Stimulated activated CD4-positive, alpha-beta T cell treated with anti-CD3 and anti-CD28 coated beads, TNF-alpha, amount 100 ng/mL, for 1 hour (primary cell): ENCODE measurements at places on chromosomes 5 and 9.

- DNase-seq, result no peak
Observed at GRCh38 chr5:15786884-15787283, 286.9 kb downstream of the FBXL7 start.

DNA sequence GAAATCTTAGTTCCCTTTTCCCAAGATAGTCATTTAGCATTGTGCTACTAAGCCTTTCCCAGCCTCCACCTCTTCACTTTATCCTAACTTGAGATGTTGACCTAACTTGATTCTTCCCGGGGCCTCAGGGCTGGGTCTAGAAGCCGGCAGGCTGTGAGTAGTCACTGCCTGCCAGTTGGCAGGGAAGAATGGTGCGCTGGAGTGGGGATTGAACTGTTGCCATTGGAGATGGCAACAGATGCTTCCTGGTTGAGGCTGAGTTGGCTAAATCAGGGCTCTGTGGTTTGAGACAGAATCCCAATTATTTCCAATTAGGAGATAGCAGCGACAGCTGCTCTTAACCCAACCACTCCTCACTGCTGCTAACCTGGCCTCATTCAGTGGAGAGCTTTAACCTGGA is 343.1 kb downstream of the BRINP1 start:
- no peak for DNase-seq

GRCh38 chr5:26482810-26483375 is 555.5 kb downstream of the CDH9 start:
- DNase-seq, result no peak

- DNase-seq, result no peak
Observed at GRCh38 chr5:6829150-6829784, 116.0 kb downstream of the TENT4A start.

- DNase-seq, result no peak
Observed at GRCh38 chr9:36140086-36141084, 3.9 kb downstream of the GLIPR2 start.

DNA sequence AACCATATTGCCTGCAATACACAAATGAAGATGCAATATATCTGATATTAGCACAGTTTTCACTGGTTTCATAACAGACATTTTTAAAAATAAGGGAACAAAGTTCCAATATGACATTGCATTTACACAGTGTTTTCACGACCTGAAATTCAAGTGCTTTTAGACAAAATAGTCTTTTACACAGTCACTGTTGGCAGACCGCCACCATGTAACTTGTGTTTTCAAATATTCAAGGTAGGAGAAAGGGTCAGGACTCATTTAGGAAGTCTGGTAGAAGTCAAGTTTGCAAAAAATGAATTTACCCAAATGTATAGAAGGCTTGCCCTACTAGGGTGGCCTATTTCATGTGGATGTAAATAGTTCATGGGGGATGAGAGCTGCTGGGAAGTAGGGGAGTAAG is 98.1 kb upstream of the TAS2R1 start:
- no peak for DNase-seq

- no peak for DNase-seq
Observed at GRCh38 chr5:137605411-137605810, 106.3 kb upstream of the SPOCK1 start.
